ENCODE measurements at places on chromosomes 7 and 10. TPM values are rescaled to one million over a fixed set of nuclear protein-coding genes. Genes with fewer than 3 reads are reported as not detected.

EFCAB10 gene
- 3.6 TPM for total RNA-seq

TACR2 gene
- total RNA-seq = 0.17 TPM

CYP26A1 gene
- total RNA-seq = 3.4 TPM

CDC14C gene
- not detected for total RNA-seq

CYP3A4 gene
- not detected for total RNA-seq

VIPR2 gene
- total RNA-seq = not detected

DLX5 gene
- not detected for total RNA-seq

EMX2 gene
- not detected for total RNA-seq

Data from A549 treated with CpdA at 1 μM for 4 hours (cell line).